HCT116 (cell line): ENCODE measurements at places on chromosomes 3 and 15. TPM values are rescaled to one million over a fixed set of nuclear protein-coding genes. Genes with fewer than 3 reads are reported as not detected.

The SIDT1 gene
- not detected for total RNA-seq

The SCAANT1 gene
- total RNA-seq = not detected

The FHIT gene
- 20.1 TPM for total RNA-seq

DNA sequence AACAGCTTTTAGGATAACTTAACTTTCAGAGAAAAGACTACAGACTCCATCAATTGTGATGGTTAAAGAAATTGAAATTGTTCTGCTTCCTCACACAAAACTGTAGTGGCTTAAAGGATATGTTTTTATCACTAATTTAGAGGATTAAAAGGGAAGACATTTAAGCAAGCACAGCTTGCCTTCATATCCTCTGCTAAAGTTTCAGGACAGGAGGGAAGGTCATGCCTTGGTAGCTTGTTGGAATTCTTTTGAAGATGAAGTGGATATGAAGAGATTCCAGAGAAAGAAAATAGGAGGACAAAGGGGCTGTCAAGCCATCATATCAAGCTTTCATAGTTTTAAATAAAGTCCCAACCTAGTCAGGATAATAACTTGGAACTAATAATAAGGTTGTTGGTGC is 33.1 kb downstream of the CCDC80 start:
- no peaks in the 10 kb centered on the region for H3K27me3 ChIP-seq
- no peaks in the 10 kb centered on the region for H3K36me3 ChIP-seq
- DNase-seq = no peak
- H3K4me1 ChIP-seq = no peaks in the 10 kb centered on the region
- H3K27ac ChIP-seq = no peak overlapping the region
- H3K4me3 ChIP-seq = no peak overlapping the region

GRCh38 chr15:64909546-64909945 is 2.2 kb upstream of the ANKDD1A start:
- no peaks in the 10 kb centered on the region for H3K27me3 ChIP-seq
- peaks cover 23% of the 10 kb centered on the region for H3K4me1 ChIP-seq
- DNase-seq = no peak
- H3K36me3 ChIP-seq = no peaks in the 10 kb centered on the region

DNA sequence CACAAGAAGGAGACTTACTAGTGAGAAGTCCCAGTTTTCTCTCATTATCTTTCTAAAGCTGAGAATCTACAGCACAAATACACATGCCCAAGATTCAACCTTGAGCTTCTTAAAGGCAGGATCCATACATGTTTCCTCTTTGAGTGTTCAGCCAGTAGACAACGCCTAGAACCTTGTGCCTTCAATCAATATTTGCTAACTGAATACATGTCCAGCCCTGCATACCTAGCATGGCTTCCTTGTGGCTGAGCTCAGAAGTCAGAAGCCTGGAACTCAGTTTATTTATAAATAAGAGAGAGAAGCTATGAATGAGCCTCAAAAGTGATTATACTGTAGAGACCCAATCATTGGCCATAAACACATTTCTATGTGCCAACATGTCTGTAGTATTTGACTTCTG is 43.5 kb downstream of the ACP3 start:
- H3K27ac ChIP-seq = no peak overlapping the region
- H3K4me1 ChIP-seq = no peaks in the 10 kb centered on the region
- no peak overlapping the region for H3K4me3 ChIP-seq
- DNase-seq = no peak
- no peaks in the 10 kb centered on the region for H3K27me3 ChIP-seq

- H3K4me1 ChIP-seq = no peaks in the 10 kb centered on the region
- no peak overlapping the region for H3K4me3 ChIP-seq
- H3K27me3 ChIP-seq = no peaks in the 10 kb centered on the region
- no peaks in the 10 kb centered on the region for H3K36me3 ChIP-seq
- no peak for DNase-seq
Observed at GRCh38 chr3:3639078-3639477, 160.2 kb upstream of the LRRN1 start.

- H3K27ac ChIP-seq = no peak overlapping the region
- no peak for DNase-seq
- H3K36me3 ChIP-seq = no peaks in the 10 kb centered on the region
- H3K4me3 ChIP-seq = no peak overlapping the region
- no peaks in the 10 kb centered on the region for H3K27me3 ChIP-seq
Observed at GRCh38 chr3:115670911-115671310, 47.6 kb downstream of the GAP43 start.

DNA sequence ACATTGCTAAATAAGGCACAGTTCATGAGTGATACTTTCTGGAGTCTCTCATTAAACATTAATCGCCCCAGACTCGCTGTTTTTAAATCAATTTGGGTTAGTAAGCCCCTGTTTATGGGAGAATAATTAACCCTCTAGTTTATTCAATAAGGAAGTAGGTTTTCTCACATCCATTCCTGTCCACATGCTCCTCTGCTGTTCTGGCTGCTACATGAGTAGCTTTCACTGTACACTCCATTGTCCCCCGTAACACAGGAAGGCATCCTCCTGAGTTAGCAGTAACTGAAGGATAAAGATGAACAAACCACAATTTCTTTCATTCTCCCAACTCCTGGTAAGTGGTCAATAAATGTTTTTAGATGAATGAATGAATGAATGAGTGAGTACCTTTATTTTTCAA is 378.5 kb downstream of the DIPK2A start:
- H3K36me3 ChIP-seq = no peaks in the 10 kb centered on the region
- H3K27ac ChIP-seq = no peak overlapping the region
- H3K27me3 ChIP-seq = no peaks in the 10 kb centered on the region
- DNase-seq = no peak
